ENCODE measurements at places on chromosomes 2 and 18. TPM values are rescaled to one million over a fixed set of nuclear protein-coding genes. Genes with fewer than 3 reads are reported as not detected.
A peak's percentile ranks its signal among the peaks of the same experiment; 100 is the strongest.

DNA sequence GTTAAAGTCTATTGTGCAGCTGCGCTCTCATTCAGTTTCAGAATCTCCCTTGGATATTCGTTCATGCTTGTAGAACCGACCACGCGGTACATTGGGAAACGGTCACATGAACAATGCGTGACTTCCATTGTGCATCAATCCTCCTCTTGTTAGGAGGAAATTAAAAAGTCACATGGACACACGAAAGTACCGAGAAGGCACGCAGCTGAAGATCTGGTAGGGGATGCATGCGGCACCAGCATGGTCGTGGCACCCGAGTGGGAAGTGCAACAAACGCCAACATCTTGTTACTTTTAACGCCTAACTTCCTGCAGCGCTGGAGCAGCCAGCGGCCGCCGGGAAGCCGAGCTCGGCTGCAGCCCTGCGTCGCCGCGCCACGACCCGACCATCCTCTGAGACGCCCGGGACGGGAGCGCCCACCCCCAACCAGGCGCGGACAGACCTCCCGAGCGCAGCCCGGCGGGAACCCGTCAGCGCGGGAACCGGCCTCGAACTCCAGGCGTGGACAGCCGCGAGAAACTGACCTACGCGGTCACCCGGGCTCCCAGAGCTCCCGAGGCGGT, 412 bp downstream of the OSBPL1A start:
- H3K4me1 ChIP-seq = no peaks in the 10 kb centered on the region
- H3K27ac ChIP-seq = peak overlapping the region; percentile 67
- peak overlapping the region; percentile 72 for H3K4me3 ChIP-seq
- H3K36me3 ChIP-seq = no peaks in the 10 kb centered on the region
- DNase-seq = peak; percentile 55
- H3K27me3 ChIP-seq = peaks cover 40% of the 10 kb centered on the region

DNA sequence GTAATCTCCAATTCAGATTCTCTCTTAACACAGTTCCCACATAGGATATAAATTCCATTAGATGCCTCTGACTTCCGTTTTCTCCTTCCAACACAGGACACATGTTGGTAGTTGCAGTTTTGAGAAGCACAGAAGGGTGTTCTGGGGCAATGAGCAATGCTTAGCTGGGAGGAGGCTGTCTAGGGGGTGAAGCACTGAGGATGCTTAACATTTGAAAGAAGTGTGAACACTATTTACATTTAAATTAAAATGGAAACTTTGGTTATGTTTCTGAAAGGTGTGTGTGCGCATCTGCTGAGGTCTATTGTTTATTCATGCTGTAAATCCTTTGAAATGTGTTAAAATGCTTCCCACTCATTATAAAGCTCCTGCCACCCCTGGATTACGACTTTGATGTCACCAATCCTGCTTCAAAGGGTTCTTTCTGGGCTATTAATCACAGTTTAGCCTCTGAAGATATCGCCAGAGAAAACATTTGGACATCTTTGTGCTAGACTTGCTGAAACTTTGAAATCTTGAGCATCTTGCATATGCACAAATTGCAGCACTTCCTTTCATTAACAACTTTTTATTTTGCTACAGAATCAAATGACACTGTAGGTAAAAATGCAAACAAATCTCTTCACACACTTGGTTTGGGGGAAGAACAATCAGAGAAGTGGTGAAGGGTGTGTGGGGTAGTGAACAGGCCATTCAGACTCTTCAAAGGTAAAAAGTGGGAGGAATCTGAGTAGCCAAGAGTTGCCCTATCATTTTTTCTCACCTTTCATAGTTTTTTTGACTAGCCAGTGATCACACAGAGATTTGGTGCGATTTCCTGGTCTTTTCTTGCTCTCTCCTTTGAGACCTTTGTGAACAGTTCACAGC, 258.4 kb downstream of the MYO3B start:
- H3K27ac ChIP-seq = no peak overlapping the region
- H3K4me3 ChIP-seq = no peak overlapping the region
- no peaks in the 10 kb centered on the region for H3K36me3 ChIP-seq
- DNase-seq = no peak
- H3K4me1 ChIP-seq = no peaks in the 10 kb centered on the region
- H3K27me3 ChIP-seq = no peaks in the 10 kb centered on the region

DNA sequence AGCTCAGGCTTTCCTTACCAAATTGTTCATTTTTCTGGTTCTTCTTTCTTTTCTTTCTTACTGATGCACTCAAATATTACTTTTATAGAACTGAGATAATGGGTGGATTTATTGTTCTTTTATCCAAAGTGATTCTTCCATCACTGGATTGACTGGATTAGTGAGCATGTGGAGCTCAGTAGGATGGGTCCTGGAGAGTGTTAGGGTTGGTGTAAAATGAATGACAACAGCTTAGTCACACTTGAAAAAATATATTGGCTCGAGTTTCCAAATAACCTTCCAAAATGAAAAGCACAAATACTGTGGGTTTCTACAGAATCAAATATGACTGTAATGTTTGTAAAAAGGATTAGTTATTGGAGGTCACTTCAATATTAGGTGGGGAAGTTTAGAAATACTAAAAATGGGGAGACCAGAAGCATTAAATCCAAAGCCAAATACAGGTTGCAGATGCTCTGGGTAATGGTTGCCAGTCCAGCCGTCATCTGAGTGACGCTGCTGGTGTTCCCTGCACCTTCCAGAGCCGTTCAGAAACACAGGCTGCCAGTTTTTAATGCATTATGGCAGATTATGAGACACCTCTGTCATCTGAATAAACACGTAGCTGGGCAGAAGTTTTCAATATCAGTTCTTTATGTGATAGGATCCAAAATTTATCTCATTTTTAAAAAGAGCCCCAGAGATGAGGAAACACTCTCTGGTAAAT, 294.8 kb upstream of the NRP2 start:
- no peak overlapping the region for H3K27ac ChIP-seq
- no peak overlapping the region for H3K4me3 ChIP-seq
- DNase-seq = no peak
- no peaks in the 10 kb centered on the region for H3K4me1 ChIP-seq
- H3K27me3 ChIP-seq = no peaks in the 10 kb centered on the region

GRCh38 chr2:239399433-239399920, 1.3 kb downstream of the HDAC4 start:
- DNase-seq = no peak
- H3K36me3 ChIP-seq = no peaks in the 10 kb centered on the region
- peaks cover 38% of the 10 kb centered on the region for H3K4me1 ChIP-seq
- no peaks in the 10 kb centered on the region for H3K27me3 ChIP-seq
- H3K4me3 ChIP-seq = peak overlapping the region; percentile 70
- peak overlapping the region; percentile 66 for H3K27ac ChIP-seq

GRCh38 chr18:33666915-33667314, 88.9 kb downstream of the ASXL3 start:
- no peaks in the 10 kb centered on the region for H3K27me3 ChIP-seq
- H3K36me3 ChIP-seq = no peaks in the 10 kb centered on the region
- DNase-seq = no peak
- no peak overlapping the region for H3K4me3 ChIP-seq
- H3K4me1 ChIP-seq = no peaks in the 10 kb centered on the region
- H3K27ac ChIP-seq = no peak overlapping the region

DNA sequence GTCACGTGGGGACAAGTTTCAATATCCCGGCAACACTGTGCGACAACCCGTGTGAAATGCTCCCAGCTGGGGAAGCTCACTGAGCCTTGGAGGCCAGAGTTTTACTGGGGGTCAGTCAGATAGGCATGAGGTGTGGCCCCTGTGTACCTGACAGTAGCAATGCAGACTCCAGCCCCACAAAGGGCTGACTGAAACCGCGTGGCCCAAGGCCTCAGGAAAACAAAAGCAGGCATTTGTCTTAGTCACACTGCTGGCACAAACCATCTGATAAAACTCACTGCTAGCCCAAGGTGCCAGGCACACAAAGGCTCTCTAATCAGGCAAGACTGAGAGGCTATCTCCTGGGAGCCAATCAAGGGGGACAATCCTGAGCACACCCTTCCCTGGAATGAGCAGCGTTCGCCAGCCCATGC, 786.6 kb upstream of the RAB6C start:
- H3K4me3 ChIP-seq = no peak overlapping the region
- H3K27me3 ChIP-seq = no peaks in the 10 kb centered on the region
- H3K27ac ChIP-seq = no peak overlapping the region
- no peak for DNase-seq
- no peaks in the 10 kb centered on the region for H3K36me3 ChIP-seq

GRCh38 chr18:2515908-2516625, 55.2 kb downstream of the METTL4 start:
- no peaks in the 10 kb centered on the region for H3K36me3 ChIP-seq
- peak overlapping the region; percentile 32 for H3K27ac ChIP-seq
- H3K27me3 ChIP-seq = no peaks in the 10 kb centered on the region
- H3K4me3 ChIP-seq = no peak overlapping the region

DNA sequence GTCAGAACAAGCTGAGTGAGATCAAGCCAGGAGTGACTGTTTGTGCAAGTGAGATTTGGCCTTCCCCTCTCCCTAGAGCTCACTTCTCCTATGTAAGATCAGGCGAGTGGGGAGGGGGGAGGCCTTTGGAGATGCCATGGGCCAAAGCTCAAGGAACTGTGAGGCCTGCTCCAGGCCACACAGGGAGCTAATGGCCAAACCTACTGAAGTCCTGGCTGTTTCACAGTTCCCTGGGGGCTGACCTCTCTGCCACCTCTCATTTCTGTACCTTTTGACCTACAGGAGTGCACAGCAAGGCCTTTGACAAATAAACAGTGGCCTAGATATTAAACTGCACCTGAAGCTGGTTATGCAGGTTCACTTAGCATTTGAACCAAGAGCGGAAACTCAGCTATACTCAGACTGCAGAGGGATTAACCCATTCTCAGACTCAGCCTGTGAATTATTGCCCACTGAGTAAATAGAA, 235.0 kb upstream of the NT5C1B start:
- peaks cover 15% of the 10 kb centered on the region for H3K4me1 ChIP-seq
- no peaks in the 10 kb centered on the region for H3K36me3 ChIP-seq
- H3K27ac ChIP-seq = no peak overlapping the region
- no peak overlapping the region for H3K4me3 ChIP-seq
- no peak for DNase-seq

DNA sequence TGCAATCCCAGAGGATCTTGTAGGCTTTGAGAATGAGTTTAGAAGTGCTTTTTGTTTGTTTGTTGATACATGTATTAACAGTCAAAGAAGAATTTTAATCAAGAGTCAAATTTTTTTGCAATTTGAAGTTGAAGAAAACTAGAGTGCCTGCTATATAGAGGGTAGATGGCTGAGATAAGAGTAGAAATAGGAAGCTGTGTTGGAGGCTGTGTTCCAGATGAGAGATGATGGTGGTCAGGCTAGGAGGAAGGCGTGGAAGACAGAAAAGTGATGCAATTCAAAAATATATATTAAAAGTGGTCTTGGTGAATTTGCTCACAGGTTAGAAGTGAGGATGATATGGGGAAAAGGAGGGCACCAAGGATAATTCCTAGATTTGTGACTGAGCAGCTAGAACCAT, 978.3 kb downstream of the BCL11A start:
- no peak overlapping the region for H3K4me3 ChIP-seq
- no peaks in the 10 kb centered on the region for H3K4me1 ChIP-seq
- H3K36me3 ChIP-seq = no peaks in the 10 kb centered on the region
- H3K27me3 ChIP-seq = no peaks in the 10 kb centered on the region
- no peak for DNase-seq

DNA sequence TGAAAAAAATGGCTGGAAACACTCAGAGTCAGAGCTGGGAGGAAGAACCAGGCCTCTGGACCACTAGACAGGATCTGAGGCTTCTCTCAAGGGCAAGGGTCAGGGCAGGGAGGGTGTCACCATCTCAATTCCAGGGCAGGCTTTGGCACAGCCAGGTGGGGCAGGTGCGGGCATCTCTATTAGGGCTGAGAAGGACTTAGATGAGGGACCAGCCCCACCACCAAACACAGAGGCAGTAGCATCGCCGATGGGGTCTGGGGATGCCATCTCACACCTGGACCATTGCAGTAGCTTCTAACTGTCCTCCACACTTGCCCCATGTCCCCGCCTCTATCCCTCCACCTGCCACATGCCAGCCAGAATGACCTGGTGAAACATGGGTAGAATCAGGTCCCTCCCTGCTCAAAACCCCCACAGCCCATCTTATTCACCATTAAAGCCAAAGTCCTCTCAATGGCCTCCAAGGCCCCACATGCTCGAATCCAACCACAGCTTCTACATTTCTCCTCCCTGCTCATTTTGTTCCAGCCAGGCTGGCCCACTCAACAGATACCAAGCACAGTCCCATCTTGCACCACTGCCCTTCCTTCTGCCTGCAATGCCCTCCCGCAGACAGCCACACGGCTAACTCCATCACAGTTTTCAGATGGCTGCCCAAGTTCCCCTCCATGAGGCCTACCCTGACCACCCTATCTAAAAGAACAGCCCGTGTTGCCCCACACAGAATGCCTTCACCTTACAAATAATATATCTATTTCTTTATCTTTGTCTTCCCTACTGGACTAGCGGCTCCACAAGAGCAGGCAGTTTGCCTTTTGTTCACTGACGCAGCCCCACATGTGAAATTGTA, 177.4 kb downstream of the SMAD2 start:
- no peak for DNase-seq
- no peak overlapping the region for H3K4me3 ChIP-seq
- H3K4me1 ChIP-seq = no peaks in the 10 kb centered on the region
- no peaks in the 10 kb centered on the region for H3K36me3 ChIP-seq
- no peak overlapping the region for H3K27ac ChIP-seq
- H3K27me3 ChIP-seq = peaks cover 2% of the 10 kb centered on the region

GRCh38 chr2:186714611-186715010, 20.8 kb downstream of the FAM171B start:
- no peaks in the 10 kb centered on the region for H3K36me3 ChIP-seq
- H3K4me3 ChIP-seq = no peak overlapping the region
- no peaks in the 10 kb centered on the region for H3K27me3 ChIP-seq
- no peak overlapping the region for H3K27ac ChIP-seq
- no peak for DNase-seq
- no peaks in the 10 kb centered on the region for H3K4me1 ChIP-seq

ECEL1 gene
- total RNA-seq = 0.32 TPM

AGXT gene
- total RNA-seq = 0.30 TPM

ARL4C gene
- 1.2 TPM for total RNA-seq

ELAC1 gene
- total RNA-seq = 3.9 TPM

C2orf74 gene
- total RNA-seq = 7.1 TPM

ACSL3 gene
- total RNA-seq = 27.5 TPM

Measured in psoas muscle (tissue), 8 donors.